ENCODE measurements at places on chromosomes 2 and 18.

DNA sequence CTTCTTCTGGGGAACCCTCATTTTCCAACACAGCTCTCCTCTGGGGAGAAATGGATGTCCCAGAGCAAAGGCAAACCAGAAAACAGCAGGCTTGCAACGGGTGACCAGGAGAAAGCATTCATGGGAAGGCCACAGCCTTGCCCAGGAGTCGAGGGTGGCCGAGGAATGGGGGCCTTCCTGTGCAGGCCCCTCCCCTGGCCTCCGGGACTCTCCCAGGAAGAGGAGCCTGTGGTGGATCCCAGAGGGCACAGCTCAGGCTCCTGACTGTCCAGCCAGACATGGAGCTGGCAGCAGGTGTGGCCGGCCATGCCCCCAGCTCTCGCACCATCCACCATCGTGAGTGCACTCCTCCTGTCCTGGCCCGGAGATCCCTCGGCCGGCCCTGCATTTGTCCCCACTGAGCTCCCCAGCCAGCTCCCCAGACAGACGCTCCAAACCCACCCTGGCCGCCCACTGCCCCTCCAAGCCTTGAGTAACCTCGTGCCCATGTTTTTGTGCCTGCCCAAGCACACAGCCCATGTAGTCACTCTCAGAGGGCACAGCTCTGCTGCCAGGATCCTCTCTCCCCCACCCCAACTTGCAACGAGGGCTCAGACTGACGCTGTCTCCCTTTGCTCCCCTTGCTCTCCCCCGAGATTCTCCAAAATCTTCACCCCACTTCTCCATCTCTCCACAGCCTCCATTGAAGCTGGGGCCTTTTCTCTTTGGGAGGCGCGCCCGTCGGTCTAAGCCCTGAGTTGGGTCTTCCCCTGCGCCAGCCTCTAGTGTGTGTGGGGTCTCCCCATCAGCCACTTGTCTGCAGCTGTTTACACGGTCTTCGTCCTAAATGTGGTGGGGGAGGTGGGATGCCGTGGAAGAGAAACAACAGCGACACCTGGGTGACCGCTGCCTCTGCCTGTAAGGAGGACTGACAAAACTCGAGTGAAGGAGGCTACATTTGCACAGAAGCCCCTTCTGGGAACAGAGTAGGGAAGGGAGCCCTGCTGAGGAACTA, 9.8 kb downstream of the PRLH start:
- no peak for DNase-seq

DNA sequence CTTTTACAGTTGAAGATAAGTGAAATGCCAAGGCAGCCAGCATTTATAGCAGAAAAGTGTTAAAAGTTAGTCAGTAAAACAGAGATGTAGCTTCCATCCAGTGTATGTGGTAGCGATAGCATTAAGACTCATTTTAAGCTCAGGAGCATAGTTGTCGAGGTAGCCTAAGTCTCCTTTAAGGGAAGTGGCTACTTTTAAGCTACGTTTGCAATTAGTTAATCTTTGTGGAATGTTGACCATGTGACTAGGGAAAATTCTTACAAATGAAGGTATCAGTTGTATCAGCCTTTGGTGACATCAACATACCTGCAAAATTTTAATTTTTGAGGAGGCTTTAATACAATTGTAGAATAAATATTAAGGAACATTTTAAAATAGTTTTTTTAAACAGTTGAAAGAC, 61.9 kb downstream of the LHCGR start:
- DNase-seq: no peak

- DNase-seq: no peak
Observed at GRCh38 chr2:162277381-162277780, 34.1 kb upstream of the FAP start.

DNA sequence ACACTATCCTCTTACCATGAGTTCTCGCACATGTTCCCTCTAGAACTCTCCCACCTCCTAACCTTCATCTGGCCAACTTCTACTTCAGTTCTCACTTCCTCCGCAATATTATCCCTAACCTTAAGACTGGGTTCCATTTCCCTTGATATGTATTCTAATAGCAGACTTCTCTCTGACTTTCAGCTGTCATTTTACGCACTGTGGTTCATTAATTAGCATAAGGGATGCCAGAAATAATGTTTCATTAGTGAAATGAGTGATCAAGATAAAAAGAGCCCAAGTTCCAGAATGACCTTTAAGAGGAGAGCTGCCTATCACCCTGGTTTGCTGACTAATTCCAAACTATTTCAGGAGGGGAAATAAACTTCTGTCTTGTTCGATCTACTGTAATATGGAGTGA, 108.6 kb upstream of the CCDC150 start:
- no peak for DNase-seq

GRCh38 chr2:29583104-29583503, 338.3 kb downstream of the ALK start:
- DNase-seq: no peak

DNA sequence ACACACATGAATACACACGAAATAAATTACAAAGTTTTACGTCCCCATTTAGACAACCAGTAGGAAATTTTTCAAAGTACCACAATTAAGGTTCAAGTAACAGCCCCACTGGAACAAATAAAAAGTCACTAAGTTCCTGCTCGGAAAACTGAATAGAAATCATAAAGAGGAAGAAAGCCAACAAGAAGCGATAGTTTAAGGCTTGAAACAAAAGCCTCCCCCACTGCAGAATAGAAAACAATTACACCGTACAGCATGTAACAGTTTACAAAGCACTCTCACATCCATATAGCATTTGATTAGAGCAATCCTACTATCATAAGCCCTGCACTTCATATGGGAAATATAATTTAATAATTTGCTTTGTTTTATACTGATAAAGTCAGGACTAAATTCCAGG, 15.5 kb downstream of the KLF7 start:
- DNase-seq: no peak

GRCh38 chr2:112155331-112156151, 17.4 kb downstream of the FBLN7 start:
- no peak for DNase-seq

GRCh38 chr2:79627237-79627636, 114.4 kb downstream of the CTNNA2 start:
- DNase-seq: no peak

DNA sequence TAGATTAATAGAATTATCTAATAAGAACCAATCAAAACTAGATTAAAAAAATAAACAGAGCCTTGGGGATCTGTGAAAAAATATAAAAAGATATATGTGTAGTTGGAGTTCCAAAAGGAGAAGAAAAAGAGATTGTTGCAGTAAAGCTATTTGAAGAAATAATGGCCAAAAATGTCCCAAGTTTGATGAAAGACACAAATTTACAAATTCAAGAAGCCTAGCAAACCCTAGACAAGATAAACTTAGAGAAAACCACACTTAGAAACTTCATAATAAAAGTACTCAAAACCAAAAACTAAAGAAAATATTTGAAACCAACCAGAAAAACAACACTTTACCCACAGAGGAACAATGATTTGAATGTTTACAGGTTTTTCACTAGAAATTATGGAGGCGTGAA, 41.3 kb upstream of the EGR4 start:
- no peak for DNase-seq

GRCh38 chr2:218896501-218897393, 16.1 kb downstream of the WNT10A start:
- DNase-seq: no peak

DNA sequence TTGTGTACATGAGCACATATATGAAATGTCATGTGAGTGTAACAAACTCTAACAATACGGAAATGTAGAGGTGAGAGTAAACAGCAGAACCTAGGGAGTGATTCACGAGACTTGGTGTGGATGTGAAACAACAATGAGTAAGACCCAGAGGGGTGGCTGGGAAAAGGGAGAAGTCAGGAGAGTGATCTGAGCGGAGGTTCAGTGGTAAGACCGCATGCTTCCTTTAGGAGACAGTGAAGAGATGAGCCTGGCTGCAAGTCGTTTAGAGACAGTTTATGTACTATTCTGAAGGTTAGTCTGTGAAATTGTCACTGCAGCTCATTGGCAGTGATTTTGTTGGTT, 150.6 kb downstream of the PRPF40A start:
- no peak for DNase-seq

- no peak for DNase-seq
Observed at GRCh38 chr2:129901754-129902415, 77.6 kb upstream of the RAB6C start.

GRCh38 chr2:9166579-9167377, 39.8 kb upstream of the ASAP2 start:
- no peak for DNase-seq

DNA sequence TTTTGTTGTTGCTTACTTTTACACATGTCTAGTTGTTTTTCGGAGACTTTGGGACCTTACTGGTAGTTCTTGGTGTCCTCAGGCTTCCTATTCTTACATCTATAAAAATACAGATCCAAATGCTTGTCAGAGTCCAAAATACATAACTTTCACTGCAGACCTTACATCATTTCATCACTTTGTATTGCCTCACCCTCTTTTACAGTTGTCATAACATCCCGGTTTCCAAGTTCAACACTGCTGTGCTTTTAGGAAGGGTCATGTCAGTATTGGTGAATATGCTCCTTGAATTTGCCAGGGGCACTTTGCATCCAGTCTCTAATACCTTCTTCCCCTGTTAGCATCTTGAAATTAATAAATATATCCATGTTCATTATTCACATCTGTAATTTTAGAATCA, 518.2 kb upstream of the RAB12 start:
- no peak for DNase-seq

DNA sequence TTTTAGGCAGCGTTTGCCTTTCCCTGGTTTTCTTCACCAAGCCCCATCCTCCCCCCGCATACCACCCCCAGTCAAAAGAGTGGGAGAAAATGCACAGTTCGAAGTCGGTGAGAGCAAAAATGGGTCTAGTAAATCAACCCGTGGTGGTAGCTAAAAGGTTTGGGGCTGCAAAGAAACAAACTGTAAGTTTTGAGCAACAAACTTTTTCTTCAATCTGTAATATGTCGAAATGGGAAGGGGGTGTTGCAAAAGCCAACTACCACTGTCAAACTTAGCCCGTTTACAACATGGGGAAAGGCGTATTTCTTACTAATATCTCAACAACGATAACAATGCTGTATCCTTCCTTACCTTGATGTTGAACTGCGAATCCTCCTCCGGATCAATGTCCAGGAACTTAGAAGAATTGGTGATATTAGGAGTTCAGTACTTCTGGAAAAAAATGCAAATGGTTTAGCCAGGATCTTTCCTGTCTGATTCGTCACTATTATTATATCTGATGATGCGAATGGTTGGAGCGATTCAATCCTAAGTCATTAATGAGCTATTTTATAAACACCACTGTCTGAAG, 2.4 kb upstream of the SATB2 start:
- DNase-seq: no peak

- no peak for DNase-seq
Observed at GRCh38 chr2:168567836-168568235, 111.8 kb downstream of the CERS6 start.

DNA sequence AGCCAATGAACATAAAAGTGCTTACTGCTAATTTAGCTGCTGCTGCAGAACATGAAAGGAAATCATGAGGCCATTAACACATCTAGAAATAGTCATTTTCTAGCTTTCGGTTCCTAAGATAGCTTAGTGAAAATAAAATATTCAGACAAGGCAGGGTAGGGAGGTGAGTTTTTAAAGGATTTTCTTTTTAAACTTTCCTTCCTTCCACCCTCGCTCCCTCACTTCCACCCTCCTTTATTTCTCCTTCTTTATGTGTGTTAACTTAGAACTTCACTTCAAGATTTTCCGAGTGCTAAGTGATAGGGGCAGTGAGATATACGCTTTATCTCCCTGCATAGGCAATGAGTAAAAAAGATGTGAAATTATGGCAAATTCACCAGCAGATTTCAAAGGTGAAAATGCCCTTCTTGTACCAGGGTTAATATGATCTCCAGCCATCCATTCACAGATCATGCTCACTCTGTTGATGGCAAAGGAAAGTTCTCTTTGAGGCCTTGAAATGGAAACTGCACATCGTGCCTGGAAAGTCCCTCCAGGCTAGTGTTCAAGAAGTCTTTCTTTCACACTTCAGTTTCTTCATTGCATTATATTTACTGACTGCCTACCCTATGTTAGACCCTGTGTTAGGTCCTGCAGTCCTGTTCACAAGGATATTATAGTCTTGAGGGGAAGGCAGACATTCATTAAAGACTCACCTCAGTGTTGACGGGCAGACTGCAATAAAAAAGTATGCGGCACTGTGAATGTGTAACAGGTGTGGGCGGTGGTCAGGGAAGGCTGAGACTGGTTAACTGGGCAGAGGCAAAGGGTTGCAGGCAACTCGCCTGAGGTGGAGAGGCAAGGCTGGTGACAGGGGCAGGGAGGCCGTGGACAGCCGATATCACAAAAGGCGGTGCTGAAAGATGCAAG, 200.8 kb downstream of the PLCL1 start:
- DNase-seq: no peak

- DNase-seq: no peak
Observed at GRCh38 chr2:135471106-135471505, 59.9 kb downstream of the ZRANB3 start.

GRCh38 chr2:39179974-39180960, 59.4 kb upstream of the SOS1 start:
- DNase-seq: no peak

- no peak for DNase-seq
Observed at GRCh38 chr18:33755931-33756560, 178.0 kb downstream of the ASXL3 start.

GRCh38 chr2:60976256-60976850, 41.2 kb upstream of the PEX13 start:
- DNase-seq: no peak

GRCh38 chr18:49015886-49016647, 65.3 kb upstream of the SMAD7 start:
- DNase-seq: no peak

DNA sequence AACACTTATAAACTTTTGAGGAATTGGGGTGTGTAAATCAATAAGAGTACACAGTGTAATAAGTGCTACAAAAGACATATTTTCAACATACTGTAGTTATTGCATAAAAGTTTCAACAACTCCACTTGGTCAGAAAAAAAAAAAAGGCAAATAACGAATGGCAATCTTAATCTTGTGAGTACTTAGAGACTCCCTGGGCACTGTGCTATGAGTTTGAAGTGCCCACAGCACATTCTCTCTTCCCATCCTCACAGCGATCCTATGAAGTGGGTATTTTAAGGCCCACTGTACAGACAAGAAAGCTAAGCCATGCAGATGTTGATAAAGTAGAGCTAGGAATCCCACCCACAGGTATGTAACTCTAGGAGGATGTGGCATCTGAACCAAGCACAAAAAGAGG, 112.3 kb downstream of the STK39 start:
- no peak for DNase-seq

GRCh38 chr2:111176867-111177266, 56.2 kb downstream of the BCL2L11 start:
- no peak for DNase-seq

GRCh38 chr18:13524054-13524453, 202.3 kb downstream of the FAM210A start:
- DNase-seq: no peak

Measured in hematopoietic multipotent progenitor cell treated with erythropoietin and hydrocortisone succinate and interleukin-3 and kit ligand, for 17 days (in vitro differentiated cells).